AG09309 (cell line): ENCODE measurements at places on chromosomes 13 and 19.

DNA sequence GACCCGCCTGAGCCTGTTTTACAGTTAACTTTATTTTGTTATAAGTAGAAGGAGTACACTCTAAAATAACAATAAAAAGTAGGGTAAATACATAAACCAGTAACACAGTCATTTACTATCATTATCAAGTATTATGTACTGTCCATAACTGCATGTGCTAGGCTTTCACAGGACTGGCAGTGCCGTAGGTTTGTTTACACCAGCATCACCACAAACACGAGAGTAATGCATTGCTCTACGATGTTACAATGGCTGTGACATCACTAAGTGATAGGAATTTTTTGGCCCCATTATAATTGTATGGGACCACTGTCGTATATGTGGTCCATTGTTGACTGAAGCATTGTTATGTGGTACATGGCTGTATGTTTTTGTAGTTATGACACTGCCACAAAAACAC is 41.3 kb upstream of the SLC7A9 start:
- no peak for DNase-seq

DNA sequence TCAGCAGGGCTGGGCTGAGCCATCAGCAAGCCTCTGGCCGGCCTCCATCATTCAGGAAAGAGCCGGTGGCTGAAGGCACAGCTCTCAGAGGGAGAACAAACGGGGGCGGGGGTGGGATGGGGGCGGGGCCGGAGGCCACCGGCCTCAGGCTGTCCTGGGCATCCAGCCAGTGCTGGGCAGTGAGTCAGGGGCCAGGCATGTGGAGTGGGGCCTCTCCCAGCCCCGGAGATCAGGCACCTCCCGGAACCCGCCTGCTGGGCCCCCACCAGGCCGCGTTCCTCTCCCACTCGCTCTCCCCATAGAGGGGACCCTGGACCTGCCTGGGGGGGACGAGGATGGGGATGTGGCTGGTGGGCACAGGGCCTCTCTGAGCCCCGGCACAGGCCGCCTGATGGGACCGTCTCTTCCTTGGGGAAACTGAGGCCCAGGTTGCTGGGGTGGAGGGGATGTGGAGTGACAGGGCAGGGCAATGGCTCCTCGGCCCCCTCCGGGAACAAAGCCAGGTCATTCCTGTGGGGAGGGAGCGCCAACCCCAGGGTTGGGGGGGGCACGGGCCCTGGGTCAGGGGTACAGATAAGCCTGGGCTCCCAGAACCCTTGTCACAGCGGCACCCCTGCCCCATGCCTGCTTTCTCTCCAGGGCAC is 12.9 kb downstream of the SPC24 start:
- peak; percentile 73 for DNase-seq

DNA sequence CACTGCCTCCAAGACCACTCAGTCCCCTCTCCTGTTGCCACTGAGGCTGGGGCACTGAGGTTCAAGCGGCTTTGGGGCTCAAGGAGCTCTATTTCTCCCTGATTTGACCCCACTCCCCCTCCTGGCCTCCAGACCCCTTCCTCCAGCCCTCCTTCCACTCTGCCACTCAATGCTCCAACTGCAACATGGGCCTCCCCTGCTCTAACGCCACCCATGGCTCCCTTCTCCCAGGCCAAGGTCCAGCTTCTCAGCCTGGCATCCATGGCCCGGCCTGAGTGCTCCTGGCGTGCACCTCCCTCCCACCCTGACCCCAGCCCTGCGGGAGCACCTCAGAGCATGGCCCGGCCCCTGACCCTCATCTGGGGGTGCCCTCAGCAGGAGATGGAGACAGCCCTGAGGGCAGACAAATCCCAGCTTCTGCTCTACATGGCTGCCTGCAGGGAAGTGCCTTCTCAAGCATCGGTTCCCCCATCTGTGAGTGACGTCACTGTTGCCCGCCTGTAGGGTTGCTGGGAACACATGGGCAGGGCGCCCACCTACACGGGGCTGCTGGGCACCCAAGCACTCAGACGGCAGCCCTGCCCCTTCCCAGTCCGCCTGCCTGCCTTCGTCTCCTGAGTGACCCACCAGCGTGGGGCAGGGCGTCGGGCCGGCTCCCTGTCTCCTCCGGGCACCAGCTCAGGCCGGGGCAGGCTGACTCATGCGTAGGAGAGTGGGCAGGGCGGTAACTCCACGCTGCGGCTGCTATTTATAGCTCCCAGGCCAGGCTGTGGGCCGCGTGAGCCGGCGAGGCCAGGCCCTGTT is 1.6 kb upstream of the DIRAS1 start:
- no peak for DNase-seq

DNA sequence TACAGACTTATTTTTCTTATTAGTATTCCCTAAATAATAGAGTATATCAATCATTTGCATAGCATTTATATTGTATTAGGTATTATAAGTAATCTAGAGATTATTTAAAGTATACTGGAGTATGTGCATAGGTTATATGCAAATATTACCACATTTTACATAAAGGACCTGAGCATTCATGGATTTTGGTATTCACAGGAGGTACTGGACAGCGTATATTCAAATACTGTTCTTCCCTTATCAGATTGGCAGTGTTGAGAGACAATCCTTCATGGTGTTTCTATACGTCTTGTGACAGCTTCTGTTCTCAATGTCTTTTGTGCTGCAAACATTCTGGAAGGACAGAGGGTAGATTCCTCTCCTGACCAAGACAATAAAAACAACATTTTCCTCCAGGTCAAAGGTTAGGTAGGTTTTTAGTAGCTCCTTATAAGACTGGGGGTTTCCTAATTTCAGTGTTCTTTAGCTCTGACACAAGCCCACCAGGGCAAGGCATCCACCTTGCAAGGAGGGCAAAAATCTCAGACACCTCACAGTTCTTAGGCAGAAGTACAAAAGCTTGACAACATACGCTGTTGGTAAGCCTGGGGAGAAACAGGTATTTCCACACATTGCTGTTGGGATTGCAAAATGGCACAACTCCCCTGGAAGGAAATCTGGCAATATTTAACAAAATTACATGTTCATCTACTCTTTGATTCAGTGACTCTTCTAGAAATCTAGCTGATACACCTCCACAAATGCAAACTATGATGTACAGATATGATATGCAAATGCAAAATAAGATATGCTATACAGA is 20.6 kb upstream of the PCCA start:
- no peak for DNase-seq

- peak; percentile 89 for DNase-seq
Measured at GRCh38 chr19:55632463-55632834, 8.1 kb upstream of the ZNF784 start.

GRCh38 chr19:32691952-32692726 is 518 bp downstream of the NUDT19 start:
- peak; percentile 28 for DNase-seq

DNA sequence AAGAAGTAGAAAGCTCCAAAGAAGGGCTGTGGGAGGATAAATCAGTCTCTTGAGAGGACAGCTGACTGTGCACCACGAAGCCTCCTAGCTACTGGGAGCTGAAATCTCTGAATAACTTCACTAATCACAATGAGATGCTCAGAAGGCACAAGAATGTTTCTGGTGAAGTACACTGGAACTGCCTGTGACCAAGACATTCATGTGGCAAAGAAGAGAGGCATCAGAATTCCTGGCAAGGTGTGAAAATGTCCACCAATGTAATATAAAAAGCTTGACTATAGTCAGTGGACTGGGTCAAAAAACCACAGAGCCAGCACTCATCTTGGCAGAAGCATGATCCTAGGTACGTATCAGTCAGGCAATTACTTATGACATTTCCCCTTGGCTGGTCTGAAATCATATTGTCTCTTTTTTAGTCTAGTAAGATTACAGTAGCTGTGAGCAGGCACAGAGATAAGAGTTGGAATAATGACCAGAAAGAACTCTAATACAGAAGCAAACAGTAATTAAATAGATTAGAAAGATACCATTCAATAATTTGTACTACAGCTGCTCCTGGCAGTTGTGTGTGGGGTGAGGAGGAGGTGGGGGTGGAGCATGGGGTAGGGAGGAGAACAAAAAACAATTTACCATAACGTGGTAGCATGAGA is 434.7 kb downstream of the DIAPH3 start:
- DNase-seq = no peak

GRCh38 chr13:73340069-73340468 is 281.3 kb downstream of the KLF5 start:
- no peak for DNase-seq

- DNase-seq = no peak
Measured at GRCh38 chr13:42393573-42394360, 121.8 kb downstream of the AKAP11 start.

GRCh38 chr13:37608750-37609339 is 10.3 kb upstream of the POSTN start:
- DNase-seq = no peak

DNA sequence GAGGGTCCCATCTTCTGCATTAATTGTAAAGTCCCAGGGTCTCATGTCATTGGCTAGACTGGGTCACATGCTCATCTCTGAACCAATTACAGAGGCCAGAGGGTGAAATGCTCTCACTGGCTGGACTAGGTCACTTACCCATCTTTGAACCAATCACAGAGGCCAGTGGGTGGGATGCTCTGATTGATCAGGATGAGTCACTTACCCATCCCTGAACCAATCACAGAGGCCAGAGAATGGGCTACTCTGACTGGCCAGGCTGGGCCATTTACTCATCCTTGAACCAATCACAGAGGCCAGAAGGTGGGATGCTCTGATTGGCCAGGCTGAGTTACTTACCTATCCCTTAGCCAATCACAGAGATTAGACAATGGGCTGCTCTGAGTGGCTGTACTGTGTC is 5.3 kb downstream of the MISP start:
- no peak for DNase-seq

DNA sequence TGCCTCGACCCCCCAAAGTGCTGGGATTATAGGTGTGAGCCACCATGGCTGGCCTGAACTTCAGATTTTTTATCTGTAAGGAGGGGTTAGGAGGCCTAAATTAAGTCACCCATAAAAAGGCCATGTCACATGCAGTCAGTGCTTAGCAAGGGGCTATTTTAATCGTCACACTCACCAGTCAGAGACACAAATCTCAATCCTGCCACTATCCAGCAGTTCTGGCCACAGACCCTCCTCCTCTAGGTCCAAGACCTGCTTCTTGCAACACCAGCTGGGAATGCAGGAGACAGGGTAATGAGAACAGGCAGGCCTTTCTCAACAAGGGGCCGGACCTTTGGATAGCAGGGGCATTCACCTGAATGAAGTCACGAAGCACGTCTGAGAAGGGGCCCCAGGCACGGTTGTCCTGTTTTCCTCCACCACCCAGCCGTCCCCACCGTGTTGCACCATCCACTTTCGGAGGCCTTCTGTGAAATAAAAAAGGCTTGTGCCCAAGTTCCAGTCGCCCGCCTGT is 1.4 kb downstream of the FBXO27 start:
- no peak for DNase-seq

DNA sequence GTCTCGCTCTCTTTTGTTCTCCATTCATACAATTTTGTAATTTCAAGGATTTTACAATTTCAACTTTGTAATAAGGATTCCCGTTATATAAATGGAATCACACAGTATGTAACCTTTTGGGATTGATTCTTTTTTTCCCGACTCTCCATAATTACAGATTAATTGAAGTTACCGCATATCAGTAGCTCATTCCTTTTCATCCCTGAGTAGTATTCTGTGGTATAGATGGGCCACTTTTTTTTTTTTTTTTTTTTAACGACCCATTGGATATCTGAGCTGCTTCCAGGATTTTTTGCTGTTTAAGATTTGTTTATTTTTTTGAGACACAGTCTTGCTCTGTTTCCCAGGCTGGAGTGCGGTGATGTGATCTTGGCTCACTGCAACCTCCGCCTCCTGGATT is 27.8 kb downstream of the UHRF1 start:
- DNase-seq = no peak

- DNase-seq = no peak
Measured at GRCh38 chr13:23620211-23620610, 50.0 kb downstream of the TNFRSF19 start.

GRCh38 chr19:35123573-35123972 is 8.0 kb downstream of the FXYD3 start:
- DNase-seq = no peak

DNA sequence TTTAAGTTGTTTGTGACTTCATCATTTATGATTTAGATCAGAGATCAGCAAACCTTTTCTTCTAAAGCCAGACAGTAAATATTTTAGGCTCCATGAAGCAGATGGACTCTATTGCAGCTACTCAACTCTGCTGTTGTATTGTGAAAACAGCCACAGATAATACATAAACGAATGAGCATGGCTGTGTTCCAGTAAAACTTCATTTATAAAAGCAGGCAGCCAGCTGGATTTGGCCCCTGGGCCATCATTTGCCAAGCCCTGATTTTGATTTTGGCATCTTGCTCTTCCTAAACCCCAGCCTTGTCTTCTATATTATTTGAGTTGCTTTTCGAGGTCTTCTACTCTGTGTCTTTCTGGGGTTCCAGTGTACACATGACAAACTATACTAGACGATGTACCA is 41.3 kb downstream of the RNASEH2B start:
- no peak for DNase-seq

DNA sequence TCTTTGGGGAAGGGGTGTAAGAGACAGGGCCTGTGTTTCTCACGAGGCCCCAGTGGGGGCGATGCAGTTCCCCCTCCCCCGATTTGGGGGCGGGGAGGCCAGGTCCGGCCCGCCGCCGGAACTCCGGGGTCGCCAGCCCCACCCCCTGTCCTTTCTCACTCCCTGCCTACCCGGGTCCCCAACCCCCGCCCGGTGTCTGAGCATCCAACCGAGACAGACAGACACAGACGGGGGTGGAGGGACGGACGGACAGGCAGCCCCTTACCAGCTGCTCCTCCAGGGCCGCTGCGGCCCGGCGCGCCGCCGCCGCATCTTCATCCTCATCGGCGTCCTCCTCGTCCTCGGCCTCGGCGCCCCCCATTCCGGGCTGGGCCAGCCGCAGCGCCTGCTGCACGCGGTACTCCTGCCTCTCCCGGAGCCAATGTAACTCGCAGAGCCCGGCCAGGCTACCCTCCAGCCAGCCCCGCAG is 397 bp downstream of the DACT3 start:
- DNase-seq = no peak

DNA sequence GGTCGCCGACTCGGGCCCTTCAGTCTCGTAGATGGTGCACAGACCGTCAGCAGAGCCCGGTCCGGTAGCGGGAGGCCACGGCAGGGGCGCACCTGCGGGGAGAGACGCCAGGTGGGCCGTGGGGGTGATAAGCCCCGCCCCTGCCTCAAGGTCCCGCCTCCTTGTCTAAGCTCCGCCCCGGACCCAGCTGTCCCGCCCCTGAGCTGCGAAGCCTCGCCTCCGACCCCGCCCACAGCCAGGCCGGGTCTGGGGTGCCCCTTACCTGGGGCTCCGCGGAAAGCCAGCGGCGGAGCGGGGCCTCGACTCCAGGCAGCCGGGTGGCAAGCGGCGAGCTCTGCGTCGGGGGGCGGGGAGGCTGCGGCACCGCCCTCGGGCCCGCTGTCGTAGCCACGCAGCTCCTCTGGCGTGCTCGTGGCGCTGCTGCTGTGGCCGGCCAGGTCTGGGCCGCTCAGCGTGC is 4.7 kb downstream of the PRR36 start:
- no peak for DNase-seq

- no peak for DNase-seq
Measured at GRCh38 chr19:38686530-38686888, 39.1 kb downstream of the ACTN4 start.
